ENCODE measurements at places on chromosomes 12 and 14. TPM values are rescaled to one million over a fixed set of nuclear protein-coding genes. Genes with fewer than 3 reads are reported as not detected.

Gene ANO4
- total RNA-seq = 0.86 TPM

Gene GYS2
- total RNA-seq = not detected

Gene SYNDIG1L
- not detected for total RNA-seq

Gene RAB35
- 43.6 TPM for total RNA-seq

Gene RPS6KA5
- 3.7 TPM for total RNA-seq

Gene HHIPL1
- total RNA-seq = 4.9 TPM

Gene CIDEB
- total RNA-seq = 2.0 TPM

Gene KRT79
- not detected for total RNA-seq

Gene KRT6A
- 0.29 TPM for total RNA-seq

Gene CCDC175
- total RNA-seq = not detected

Gene LRP1-AS
- total RNA-seq = not detected

Gene CRACR2A
- total RNA-seq = 4.5 TPM

Gene SIX1
- 4.6 TPM for total RNA-seq

Gene LRRC23
- total RNA-seq = 3.8 TPM

Gene VAMP1
- total RNA-seq = 2.6 TPM

Gene KIF5A
- total RNA-seq = 0.51 TPM

Gene WDHD1
- total RNA-seq = 19.6 TPM

Gene CSRP2
- total RNA-seq = 67.1 TPM

Gene AQP2
- total RNA-seq = not detected

Gene RD3L
- total RNA-seq = not detected

Gene IFNG-AS1
- not detected for total RNA-seq

Gene OTOGL
- not detected for total RNA-seq

Gene CCDC196
- not detected for total RNA-seq

Gene GPRC5D
- not detected for total RNA-seq

Gene ESPL1
- total RNA-seq = 40.1 TPM

Gene NEUROD4
- not detected for total RNA-seq

Gene BTBD7
- total RNA-seq = 18.4 TPM

Gene KDM2B
- 23.8 TPM for total RNA-seq

Gene GALNT4
- total RNA-seq = 5.7 TPM

Gene UNG
- 101 TPM for total RNA-seq

Gene TEX52
- not detected for total RNA-seq

Gene SLC7A8
- total RNA-seq = 3.3 TPM

Gene RFLNA
- 0.69 TPM for total RNA-seq

Gene IKZF4
- total RNA-seq = 0.94 TPM

Gene CLEC12A
- not detected for total RNA-seq

Gene NRL
- 1.2 TPM for total RNA-seq

Gene TAS2R31
- not detected for total RNA-seq
